ENCODE measurements at places on chromosomes 2 and 18.
A peak's percentile ranks its signal among the peaks of the same experiment; 100 is the strongest.

DNA sequence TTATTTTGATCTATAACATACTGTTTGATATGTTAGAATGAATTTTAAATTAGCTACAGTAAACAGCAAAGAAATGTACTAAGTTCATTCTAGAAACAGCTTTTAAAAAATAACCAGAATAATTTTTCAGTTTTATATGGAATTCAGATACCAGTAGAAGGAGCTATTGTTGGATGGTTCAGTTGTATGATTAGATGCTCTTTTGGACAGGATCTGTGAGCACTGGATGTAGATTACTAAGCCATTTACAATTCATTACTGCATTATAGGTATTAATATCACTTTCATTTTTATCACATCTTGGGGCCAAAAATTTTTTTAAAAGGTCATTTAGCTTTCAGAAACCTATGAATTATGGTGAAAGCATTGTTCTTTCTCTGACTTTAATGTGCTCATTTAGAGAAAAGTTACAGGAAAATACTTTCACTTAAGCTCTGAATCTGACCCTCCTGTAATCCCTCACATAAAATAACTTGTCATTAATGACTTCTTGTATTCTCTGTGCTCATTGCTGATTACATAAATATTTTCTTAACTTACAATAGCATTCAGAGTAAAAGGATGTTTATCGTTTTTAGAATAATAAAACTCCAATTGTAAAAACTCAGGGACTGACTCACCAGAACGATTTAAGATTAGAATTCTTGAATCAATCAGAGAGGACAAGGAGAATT is 750.2 kb downstream of the SLC4A3 start:
- no peak for DNase-seq

DNA sequence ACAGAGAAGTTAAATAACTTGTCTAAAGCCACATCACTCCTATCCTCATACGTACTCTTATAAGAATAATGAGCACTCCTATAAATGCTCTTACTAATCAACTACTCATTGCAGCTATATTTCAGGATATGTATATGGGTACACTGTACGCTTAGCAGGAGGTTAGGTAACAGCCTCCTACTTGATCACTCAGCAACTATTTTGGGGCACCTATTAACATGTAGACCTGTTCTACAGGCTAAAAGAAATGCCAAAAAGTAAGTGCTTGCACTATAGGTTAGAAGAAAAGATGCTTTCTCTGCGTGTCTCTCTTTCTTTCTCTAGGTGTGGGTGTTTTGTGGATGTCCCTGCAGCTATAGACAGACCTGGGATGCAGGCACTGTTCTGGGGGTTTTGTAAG is 83.1 kb downstream of the TMEM182 start:
- no peak for DNase-seq

DNA sequence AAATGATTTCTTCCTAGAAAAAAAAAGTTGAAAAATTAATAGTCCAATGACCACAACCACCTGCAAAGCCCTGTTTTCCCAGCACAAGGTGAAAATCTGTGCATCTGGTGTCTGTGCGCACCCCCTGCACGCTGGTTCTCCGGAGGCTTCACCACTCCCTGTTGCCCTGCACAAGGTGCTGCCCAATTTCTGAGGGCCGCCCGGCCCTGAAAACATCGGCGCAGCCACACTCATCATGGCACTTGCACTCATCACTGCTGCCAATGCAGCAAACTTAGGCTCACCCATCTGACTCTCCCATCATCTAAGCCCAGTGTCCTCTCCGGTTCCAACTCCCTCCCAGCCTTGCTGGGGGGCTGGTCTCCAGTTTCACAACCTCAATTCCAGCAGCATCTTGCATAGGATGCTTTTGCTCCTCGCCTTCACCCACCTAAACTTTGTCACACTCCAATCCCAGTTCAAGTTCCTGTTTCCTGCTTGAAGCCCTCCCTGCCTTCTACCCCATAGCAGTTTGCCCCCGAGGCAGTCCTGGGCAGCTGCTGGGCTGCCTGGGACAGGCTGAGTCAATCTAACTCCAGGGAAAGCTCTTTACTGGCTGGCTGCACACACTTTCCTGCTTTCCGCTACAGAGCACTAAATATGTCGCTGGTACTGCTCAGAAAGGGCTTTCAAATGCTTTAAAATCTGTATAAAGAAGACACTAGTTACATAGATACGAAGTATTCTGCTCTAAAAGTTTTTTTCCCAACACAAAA is 522.5 kb upstream of the ID2 start:
- no peak for DNase-seq

DNA sequence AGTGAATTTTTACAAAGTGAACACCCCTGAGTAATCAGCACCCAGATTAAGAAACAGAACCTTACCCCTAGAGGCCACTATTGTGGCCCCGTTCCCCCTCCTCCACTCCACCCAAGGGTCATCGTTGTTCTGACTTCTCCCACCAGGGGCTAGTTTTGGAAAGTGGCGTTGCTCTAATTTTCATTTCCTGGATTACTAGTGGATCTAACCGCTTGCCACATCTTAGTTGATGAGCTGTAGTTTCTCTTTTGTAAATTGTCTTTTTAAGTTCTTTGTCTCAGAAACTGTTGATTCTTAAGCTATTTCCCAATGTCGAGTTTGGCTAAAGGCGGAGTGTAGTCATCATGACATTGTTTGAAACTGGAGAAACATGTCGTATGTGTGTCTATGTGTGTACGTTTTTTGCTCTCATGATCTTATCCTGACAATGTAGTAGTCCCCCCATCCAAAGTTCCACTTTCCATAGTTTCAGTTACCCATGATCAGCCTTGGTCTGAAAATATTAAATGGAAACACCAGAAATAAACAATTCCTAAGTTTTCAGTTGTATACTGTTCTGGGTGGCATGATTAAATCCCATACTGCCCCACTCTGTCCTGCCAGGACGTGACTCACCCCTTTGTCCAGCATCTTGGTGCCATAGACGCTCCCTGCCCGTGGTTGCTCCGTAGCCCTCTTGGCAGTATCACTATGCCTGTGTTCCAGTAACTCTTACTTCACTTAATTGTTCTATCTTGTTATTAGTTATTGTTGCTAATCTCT is 71.0 kb upstream of the SP3 start:
- DNase-seq, result no peak

GRCh38 chr18:25983730-25984129 is 106.7 kb downstream of the SS18 start:
- DNase-seq, result no peak

GRCh38 chr2:182142062-182142461 is 156.4 kb downstream of the PPP1R1C start:
- DNase-seq, result no peak

DNA sequence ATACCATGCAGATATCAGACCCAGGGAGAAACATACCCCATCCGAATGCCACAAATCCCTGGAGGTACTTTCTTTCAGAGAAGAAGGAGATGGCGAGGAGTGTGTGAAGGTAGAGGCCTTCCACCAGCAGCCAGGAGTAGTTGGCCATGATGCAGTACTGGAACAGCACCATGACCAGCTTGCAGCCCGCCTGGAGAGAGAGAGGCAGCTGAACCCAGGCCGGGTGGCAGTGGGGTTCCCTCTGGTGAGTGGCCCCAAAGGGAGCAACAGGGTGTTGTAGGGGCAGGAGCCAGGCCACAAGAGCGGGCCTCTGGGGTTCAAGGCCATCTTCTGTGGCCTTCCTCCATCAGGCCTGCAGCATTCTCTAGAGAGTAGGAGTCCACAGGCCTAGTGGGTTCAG is 30.2 kb downstream of the TMEM37 start:
- DNase-seq, result no peak

- DNase-seq, result no peak
Measured at GRCh38 chr2:99509387-99509786, 19.6 kb upstream of the REV1 start.

- peak; percentile 17 for DNase-seq
Measured at GRCh38 chr2:73907840-73908452, 15.1 kb downstream of the ACTG2 start.

DNA sequence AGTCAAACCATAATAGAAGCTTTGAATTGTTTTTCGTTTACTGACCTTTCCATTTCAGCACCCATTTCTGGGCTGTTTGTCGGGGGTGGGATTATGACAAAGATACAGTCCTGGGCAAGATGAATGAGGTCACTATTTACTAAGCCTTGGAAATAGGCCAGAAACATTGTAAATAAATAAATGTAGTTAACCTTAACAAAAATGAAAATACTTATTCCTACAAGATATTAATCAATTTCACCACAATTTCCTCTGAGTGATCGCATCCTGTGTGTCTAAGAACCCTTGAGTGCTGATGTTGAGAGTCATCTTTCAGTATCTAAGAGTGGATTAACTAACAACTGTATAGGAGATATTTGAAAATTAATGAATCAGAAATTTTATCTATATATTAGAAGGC is 14.0 kb downstream of the ITGA4 start:
- no peak for DNase-seq

DNA sequence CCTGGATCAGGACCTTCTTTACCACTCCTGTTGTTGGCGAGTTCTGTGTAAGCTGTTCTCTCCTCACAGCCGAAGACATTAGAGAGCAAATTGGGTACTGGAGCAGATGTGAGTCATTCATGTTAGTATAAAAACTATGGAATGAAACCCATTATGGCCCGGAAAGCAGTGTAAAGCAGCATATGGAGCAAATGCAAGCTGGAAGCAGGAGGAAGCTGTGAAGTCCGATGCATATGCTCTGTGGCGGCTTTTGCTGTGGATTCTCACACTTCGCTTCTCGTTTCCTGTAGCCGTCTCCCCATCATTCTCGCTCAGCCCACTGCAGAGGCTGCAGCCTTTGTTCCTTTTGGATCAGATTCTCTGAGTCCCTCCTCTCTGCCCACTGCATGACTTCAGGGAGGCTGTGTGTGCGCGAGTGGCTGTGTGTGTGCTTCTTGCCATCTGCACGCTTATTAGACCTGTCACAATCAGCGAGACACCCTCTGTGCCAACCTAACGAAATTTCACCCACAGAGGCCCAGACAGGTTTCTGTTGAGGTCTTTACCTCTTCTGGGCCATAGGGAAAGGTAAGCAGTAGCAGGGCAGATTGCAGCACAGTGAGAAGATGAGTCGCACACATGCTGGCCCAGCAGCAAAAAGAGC is 3.3 kb upstream of the GALNT14 start:
- DNase-seq, result no peak

DNA sequence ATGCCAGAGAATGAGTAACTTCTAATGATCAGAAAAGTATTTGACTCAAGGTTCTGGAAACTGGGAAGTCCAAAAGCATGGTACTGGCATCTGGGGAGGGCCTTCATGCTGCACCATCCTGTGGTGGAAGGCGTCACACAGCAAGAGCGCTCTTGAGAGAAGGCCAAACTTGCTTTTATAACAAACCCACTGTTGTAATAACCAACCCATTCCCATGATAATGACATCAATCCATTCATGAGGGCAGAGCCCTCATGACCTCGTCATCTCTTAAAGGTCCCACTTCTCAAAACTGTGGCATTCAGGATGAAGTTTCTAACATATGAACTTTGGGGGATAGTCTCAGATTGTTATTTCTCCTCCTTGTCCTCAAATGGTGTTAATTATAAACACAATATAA is 67.8 kb downstream of the COA5 start:
- no peak for DNase-seq

DNA sequence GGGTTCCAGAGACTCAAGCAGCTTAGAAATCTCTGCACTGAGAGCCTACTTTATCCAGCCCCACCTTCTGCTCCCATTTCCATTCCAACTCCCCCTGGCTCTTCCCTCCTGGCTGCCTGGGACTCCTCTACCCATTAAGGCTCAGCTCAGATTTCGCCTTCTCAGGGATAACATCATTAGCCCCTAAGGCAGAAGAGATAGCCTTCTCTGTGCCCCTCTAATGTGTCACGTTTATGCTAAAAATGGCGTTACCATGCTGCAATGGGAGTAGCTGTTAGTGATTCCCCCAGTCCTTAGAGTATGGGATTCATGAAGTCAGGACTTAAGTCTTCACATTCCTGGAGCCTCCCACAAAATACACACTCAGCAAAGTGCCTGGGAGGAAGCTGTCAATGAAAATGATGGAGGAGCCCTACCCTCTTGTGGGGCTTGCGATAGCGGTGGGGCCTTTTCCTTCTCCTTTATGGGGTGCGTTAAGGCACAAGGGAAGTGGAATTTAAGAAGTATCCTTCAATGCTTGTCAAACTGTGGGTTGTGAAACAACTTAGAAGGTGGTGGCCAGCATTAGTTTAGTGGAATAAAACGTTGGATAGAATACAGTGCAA is 144.7 kb upstream of the COPS8 start:
- no peak for DNase-seq

DNA sequence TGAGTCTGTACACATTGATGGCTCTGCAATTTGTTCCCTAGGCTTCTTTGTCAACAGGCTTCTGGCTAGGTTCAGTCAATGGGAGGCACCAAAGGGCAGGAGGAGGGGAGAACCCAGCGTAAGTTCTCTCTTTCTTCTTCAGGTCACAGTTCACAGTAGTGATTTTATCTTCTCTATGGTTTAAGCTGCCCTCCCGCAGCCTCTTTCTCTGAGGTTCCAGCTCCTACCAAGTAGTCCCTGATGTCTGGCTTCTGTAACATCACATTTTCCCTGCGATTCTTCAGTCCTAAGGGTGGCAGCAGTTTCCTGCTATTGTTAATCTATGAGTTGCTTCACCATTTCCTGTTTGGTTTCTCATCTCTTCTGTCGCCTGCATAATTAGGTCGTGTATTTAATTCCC is 107.4 kb downstream of the CPO start:
- no peak for DNase-seq

- DNase-seq, result no peak
Measured at GRCh38 chr18:1002653-1003178, 98.0 kb downstream of the ADCYAP1 start.

- DNase-seq, result no peak
Measured at GRCh38 chr2:202716953-202717597, 82.3 kb downstream of the FAM117B start.

DNA sequence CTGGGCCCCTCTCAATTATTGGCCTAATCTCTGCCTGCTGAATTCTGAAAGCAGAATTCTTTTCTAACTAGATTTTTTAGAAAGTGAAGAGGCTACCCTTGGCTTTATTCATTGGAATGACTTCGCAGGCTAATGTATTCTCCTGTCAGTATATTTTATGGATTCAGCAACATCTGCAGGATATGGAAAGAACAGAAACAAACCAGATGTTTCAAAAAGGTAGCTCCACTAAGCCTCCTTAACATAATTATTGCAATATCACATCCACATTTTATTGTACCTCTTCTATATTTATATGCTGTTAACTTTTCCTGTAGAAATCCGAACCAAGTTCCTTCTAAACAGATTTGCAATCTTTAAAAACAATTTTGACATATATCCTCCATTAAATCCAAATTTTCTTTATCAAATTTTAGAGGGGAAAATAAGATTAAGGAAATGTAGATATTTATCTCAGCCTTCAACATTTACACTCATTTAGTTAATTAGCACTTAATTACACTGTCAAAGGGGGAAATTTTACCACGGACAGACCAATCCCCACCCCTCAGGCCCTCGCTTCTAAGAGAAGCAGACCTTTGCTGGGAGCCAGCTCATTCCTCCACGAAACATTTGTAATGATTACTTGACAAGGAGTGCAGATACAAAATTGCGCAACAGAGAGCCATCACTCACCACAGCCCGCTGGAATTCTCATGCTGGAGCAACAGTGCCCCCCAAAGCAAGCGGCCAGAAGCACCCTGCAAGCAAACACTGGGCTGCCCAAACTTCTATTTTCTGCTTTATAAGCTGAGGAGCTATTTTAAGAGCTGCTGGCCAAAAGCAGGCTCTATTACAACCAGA is 253.4 kb downstream of the ETAA1 start:
- no peak for DNase-seq
